ENCODE measurements at places on chromosomes 2 and 18.

- DNase-seq, result no peak
These were observed 104.5 kb downstream of the DHRS9 start for GRCh38 chr2:169173876-169174275.

- DNase-seq, result no peak
These were observed 908 bp downstream of the STAT1 start for GRCh38 chr2:191012845-191013681.

- DNase-seq, result peak; percentile 78
These were observed at the start of the genes SEPTIN10 and SOWAHC for GRCh38 chr2:109613922-109614714. SEPTIN10 (minus strand) TSS chr2:109613966; CDS start chr2:109613827, 139 bp downstream. SOWAHC (plus strand) TSS chr2:109614364; CDS start chr2:109614490, 126 bp downstream.

DNA sequence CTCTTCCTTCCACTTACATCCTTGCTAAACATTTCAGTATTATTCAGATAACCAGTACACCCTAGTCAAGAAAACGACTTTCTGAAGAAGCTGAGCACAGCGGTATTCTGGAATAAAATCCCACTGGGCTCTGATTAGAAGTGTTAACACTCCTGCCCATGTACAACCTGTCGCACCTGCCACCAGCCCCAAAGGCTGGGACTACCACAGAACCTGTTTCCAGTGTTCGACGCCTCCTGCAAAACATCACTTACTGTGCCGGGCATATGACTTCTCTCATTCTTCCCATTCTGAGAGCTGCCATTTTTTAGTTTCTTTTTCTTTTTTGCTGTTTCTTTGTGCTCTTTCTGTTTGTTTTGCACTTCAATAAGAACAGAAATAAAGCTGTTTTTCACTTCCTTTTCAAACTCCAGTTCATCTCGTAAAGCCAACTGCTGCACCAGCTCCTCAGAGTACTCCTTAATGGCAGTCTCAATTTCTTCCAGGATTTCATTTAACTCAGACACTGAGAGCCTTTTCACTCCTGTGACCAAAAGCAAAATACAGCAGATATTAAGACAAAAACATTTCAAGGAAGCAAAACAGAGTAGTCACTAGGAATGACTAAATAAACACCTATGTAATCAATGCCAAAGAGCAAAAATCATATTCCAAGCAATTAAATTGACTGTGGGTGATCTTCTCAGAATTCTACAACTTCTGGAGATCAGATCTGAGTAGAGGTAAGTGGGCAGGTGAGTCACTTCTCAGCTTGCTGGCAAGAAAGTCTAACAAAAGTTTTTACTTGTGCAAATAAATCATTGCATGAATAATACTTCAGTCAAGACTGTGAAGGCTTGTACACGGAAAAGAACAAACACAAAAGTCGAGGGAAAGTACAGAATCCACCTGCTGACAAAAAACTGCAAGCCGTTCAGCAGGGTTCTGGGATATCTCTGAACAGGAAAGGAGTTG, 19.3 kb downstream of the FEZ2 start:
- no peak for DNase-seq

- no peak for DNase-seq
These were observed 119.5 kb upstream of the ZFP36L2 start for GRCh38 chr2:43345872-43346271.

DNA sequence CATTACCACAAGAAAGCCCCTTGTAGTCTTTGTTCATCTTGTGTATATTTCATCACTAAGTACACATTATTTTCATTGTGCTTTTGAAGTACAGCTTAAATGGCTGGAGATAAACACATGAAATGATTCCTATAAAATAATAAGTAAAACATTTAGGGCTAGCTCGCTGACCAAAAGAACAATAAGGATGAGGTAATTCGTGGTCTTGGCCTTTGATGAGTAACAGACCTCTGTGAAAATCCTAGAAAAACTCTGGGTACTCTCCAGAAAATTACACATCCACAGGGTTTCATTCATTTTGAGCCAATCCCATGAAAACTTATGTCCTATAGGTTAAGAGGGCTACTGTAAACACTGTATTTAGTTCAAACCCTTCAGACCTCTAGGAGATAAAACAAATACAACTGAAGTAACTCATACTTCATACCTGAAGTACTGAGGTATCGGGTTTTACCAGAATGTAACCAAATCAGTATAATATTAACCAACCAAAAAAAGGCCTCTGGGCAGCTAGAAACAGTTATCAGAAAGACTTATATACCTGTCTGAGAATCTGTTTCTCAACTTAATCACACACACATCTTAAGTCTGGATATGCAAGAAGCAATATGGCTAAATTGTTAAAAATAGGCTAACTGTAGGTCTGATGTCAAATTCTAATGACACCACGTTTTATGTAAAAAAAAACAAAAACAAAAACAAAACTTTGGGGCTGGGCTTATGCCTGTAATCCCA, 31.0 kb downstream of the CFAP36 start:
- DNase-seq, result no peak

- no peak for DNase-seq
These were observed 49.7 kb downstream of the SH3YL1 start for GRCh38 chr2:213932-214693.

GRCh38 chr2:144032566-144032965, 487.4 kb downstream of the ZEB2 start:
- no peak for DNase-seq

DNA sequence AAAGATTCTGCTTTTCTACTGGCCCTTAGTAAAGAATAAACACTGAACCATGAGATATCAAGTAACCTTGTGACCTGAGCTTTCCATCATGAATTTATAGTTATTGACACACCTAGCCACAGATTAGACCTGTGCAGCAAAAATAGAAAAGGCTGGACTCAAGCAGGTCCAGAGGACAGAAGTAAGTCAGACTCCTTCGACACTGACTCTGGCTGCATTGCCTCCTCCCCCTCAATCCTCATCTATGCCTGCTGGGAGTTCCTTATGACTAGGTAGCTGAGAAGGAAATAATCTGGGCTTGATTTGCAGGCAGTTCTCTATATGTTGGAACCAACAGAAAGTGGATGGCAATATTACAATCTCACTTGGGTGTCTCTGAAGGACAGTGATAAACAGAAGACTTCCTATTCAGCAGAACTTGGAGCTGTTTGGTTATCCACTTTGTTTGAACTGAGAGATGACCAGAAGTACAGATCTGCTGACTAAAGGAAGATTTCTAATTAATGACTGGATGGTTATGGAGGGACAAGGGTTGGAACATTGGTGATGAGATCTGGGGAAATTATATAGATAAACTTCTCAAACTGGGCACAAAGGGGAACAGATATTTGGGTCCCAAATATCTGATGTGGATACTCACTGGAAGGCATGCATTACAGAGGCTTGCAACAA, 39.4 kb downstream of the ARID5A start:
- no peak for DNase-seq

GRCh38 chr2:61218817-61219170, 56.8 kb downstream of the C2orf74 start:
- no peak for DNase-seq

- no peak for DNase-seq
These were observed 57.1 kb upstream of the TSPYL6 start for GRCh38 chr2:54313147-54313546.

DNA sequence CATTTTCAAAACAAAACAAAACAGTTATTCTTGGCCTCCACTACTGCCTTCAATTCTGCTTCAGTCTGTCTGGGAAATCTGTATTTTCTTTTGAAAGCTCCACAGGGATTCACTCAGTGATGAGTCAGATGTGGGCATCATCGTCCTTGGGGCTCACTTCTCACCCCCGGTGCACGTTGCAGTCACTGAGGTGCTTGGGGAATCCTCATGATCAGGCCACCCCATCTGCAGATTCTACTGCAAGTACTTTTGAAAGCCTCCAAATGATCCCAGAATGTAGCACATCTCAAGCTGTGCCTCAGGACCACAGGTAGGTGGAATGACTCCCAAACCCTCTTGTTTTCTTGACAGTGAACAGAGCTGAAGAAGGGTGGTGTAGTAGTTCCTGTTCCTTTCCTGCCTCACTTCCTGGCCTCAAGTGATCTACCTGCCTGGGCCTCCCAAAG, 34.3 kb downstream of the LPIN2 start:
- peak; percentile 50 for DNase-seq

DNA sequence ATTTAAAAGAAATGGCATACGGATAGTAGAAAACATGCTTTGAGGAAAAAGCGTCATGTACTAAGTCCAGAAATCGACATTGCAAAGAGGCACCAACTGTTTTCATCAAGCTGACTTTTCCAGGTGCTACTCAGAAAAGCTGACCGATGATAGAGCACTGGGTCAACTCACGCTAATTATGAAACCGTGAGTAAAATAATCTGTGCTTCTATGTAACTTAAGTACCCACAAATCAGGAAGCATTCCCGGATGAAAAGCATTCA, 353 bp upstream of the NUP35 start:
- DNase-seq, result no peak

DNA sequence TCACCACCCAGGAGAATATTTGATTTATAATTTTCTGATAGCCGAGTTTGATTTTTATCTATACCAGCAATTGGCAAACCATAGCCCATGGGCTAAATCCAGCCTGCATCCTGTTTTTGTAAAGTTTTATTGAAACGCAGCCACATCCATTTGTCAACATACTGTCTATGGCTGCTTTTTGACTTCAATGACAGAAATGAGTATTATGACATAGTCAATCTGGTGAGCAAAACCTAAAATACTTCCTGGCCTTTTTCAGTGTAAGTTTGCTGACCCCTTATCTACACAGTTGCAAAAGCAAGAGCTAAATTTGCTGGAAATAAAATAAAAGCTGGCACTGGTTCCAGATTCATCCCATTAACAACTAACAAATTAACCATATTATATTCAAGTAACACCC, 79.8 kb upstream of the SLC25A52 start:
- peak; percentile 9 for DNase-seq

DNA sequence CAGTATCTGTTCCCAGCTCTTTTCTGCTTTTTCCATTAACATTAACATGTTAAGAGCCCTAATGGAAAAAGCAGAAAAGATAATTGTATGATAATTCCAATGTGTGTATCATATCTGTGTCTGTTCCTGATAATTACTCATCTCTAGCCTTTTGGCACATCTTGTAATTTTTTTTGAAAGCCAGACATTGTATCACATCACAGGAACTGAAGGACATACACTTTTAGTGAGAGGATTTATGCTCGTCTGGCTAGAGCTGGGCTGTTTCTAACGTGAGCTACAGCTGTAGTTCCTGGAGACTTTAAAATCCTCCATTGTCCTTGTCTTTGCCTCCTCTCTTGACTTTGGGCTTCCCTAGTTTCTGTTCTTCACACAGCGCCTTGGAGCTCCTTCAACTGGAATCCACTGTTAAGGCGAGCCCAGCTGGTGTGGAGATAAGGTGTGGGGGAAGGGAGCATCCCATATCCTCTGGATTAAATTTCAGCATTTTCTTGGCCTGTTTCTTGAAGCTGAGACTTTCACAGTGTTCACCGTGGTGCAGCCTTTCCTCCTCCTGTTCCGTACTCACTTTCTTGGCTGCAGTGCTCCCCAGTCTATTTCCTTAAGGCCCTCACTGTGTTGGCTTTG, 211.5 kb downstream of the GALR1 start:
- DNase-seq, result no peak

- DNase-seq, result no peak
These were observed 55.3 kb downstream of the C2orf76 start for GRCh38 chr2:119311371-119311770.

GRCh38 chr18:2302628-2303516, 268.4 kb downstream of the METTL4 start:
- no peak for DNase-seq

- DNase-seq, result no peak
These were observed 190.4 kb downstream of the PLCL1 start for GRCh38 chr2:197994751-197995150.

DNA sequence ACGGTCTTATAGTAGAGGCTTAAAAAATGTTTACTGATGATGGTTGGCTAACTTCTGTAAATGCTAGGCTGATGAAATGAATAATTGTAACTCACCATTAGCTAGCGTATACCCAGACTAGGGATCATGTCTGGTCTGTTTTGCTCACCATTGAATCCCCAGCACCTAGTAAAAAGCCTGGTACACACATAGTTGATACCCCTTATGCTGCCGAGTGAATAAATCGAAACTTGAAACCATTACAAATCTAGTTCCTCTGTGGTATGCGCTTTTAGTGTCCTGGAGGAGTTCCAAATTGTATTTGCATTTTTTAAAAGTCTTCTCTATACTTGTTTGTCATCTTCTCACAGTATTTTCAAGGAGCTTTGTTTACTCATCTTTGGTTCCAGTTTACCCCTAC, 1.3 kb downstream of the TAF1B start:
- DNase-seq, result no peak

GRCh38 chr2:199131876-199132275, 325.9 kb downstream of the SATB2 start:
- no peak for DNase-seq

DNA sequence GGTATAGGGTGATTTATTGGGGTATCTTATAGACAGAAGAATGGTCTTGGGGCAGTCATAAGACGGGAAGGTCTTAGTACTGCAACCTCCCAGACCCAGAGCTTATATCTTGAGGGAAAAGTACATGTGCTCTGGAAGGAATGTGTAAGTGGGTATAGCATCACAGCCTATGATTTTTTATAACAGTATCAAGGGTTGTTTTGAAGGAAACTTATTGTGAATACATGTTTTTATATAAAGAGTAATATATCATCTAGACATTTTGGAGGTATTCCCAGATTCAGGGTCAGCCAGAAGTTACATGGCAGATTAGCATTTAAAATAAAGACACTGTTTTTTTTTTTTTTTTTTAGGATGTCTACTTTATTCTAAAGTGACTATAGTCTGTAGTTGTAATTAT, 47.6 kb upstream of the STON1 start:
- no peak for DNase-seq

- DNase-seq, result no peak
These were observed 107.7 kb downstream of the COL6A3 start for GRCh38 chr2:237306083-237306786.

GRCh38 chr18:36411745-36412168, 114.2 kb downstream of the FHOD3 start:
- no peak for DNase-seq

DNA sequence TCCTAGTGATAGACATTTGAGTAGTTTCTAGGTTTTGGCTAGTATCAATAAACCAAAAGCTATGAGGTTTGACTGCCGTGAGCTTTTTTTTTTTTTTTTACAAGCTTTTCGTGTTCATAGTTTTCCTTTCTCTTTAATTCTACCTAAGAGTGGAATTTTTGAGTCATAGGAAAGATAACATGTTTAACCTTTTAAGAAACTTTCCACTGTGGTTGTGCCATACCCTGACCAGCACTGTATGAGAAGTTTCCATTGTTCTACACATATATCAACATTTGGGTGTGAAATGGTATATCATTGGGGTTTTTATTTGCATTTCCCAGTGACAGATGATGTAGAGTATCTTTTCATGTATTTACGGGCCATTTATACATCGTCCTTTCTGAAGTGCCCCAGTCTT, 31.7 kb downstream of the UBE2F start:
- DNase-seq, result peak; percentile 86

GRCh38 chr18:3796434-3796833, 346.5 kb downstream of the TGIF1 start:
- DNase-seq, result no peak

Measured in T-helper 2 cell (primary cell).